ENCODE measurements at places on chromosomes 7 and 10. TPM values are rescaled to one million over a fixed set of nuclear protein-coding genes. Genes with fewer than 3 reads are reported as not detected.
A peak's percentile ranks its signal among the peaks of the same experiment; 100 is the strongest.

Gene ZNF503
- 0.56 TPM for total RNA-seq

Gene CNPY1
- total RNA-seq = not detected

Gene DNAH11
- total RNA-seq = 0.31 TPM

Gene LIPN
- not detected for total RNA-seq

Gene FAM131B
- 1.9 TPM for total RNA-seq

Gene MGAM2
- total RNA-seq = not detected

Gene PAX4
- not detected for total RNA-seq

Gene DPY19L1
- 13.0 TPM for total RNA-seq

Gene CTTNBP2
- total RNA-seq = not detected

DNA sequence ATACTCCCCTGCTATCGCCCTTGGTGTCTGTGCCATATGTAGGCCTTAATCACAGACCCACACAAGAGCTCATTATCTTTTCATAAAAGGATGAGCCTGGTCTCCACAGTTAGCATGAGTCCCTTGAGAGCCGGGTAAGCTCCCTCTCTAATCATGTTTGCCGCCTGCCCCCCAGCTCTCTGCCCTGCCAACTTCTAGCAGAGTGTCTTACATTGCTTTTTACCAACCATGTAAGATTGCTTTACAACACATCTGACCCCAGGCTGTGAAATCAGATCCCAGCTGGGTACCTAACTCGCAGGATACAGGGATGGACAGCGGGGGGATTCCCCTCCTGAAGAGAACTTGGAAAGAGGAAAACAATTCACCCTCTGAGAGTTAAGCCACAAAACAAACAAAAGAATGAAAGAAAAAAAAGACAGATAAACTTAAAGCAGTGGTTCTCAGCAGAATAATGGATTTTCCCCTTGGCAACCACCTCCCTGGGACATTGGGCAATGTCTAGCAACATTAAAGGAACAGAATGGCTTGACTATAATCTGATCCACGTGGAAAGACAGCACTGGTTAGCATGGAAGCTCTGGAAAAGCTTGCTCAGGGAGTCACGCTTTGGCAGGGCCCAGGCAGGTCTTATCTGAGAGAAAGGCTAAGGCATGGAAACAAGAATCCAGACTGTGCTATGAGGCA, 39.4 kb upstream of the ATOH7 start:
- no peaks in the 10 kb centered on the region for H3K36me3 ChIP-seq
- no peaks in the 10 kb centered on the region for H3K4me1 ChIP-seq
- no peak overlapping the region for H3K4me3 ChIP-seq
- H3K27me3 ChIP-seq = no peaks in the 10 kb centered on the region
- H3K27ac ChIP-seq = no peak overlapping the region

GRCh38 chr7:104886651-104887050, 127.4 kb upstream of the KMT2E start:
- H3K27me3 ChIP-seq = no peaks in the 10 kb centered on the region
- H3K4me3 ChIP-seq = no peak overlapping the region
- DNase-seq = no peak
- H3K4me1 ChIP-seq = peaks cover 9% of the 10 kb centered on the region
- no peaks in the 10 kb centered on the region for H3K36me3 ChIP-seq

GRCh38 chr10:29012926-29013554, 275.8 kb upstream of the LYZL1 start:
- peaks cover 7% of the 10 kb centered on the region for H3K27me3 ChIP-seq
- H3K27ac ChIP-seq = no peak overlapping the region
- no peak for DNase-seq

- H3K27me3 ChIP-seq = peaks cover 7% of the 10 kb centered on the region
- H3K27ac ChIP-seq = peak overlapping the region; percentile 89
- H3K4me1 ChIP-seq = peaks cover 17% of the 10 kb centered on the region
Measured at GRCh38 chr7:148563583-148564274, 26.8 kb upstream of the C7orf33 start.

- H3K36me3 ChIP-seq = peaks cover 52% of the 10 kb centered on the region
- DNase-seq = no peak
Measured at GRCh38 chr7:73539709-73540108, 17.6 kb upstream of the BAZ1B start.

GRCh38 chr10:96708456-96708855, 11.9 kb downstream of the PIK3AP1 start:
- no peak overlapping the region for H3K4me3 ChIP-seq
- no peak overlapping the region for H3K27ac ChIP-seq
- no peaks in the 10 kb centered on the region for H3K27me3 ChIP-seq
- DNase-seq = no peak
- H3K4me1 ChIP-seq = no peaks in the 10 kb centered on the region
- no peaks in the 10 kb centered on the region for H3K36me3 ChIP-seq

DNA sequence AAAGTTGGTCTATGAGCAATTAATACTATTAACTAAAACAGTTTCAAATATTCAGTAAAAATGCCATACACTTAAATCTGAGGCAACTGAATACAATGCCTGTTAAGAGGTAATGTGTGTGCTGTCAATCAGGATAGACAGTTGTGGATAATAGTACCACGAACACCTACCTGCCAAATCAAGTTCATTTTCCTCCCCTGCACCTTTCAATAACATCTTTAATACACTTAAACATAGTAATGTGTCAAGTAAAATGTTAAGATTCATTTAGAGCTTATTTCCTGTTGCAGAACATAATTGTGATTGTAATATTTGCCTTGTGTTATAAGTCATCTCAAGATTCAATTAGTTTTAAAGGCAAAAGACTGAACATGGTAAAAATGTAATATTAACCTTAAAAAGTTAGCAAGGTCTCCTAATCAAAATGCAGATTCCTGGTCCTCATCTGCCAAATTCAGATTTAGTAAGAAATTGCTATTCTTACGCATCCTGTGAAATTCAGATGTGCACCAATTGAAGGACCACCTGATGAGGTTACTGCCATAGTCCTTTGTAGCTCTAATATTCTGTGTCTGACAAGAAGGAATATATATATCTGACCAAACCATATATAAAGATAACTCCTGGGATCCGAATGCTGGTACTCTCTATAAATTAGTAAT, 37.1 kb downstream of the COL1A2 start:
- no peak for DNase-seq
- H3K27ac ChIP-seq = no peak overlapping the region
- H3K4me1 ChIP-seq = no peaks in the 10 kb centered on the region
- H3K27me3 ChIP-seq = peaks cover 12% of the 10 kb centered on the region
- H3K4me3 ChIP-seq = no peak overlapping the region

GRCh38 chr10:78944723-78945312, 123.9 kb upstream of the ZMIZ1 start:
- no peak overlapping the region for H3K4me3 ChIP-seq
- H3K4me1 ChIP-seq = no peaks in the 10 kb centered on the region
- H3K27ac ChIP-seq = no peak overlapping the region
- no peak for DNase-seq

- no peak overlapping the region for H3K27ac ChIP-seq
- no peak overlapping the region for H3K4me3 ChIP-seq
- no peaks in the 10 kb centered on the region for H3K36me3 ChIP-seq
- H3K27me3 ChIP-seq = no peaks in the 10 kb centered on the region
- no peak for DNase-seq
- no peaks in the 10 kb centered on the region for H3K4me1 ChIP-seq
Measured at GRCh38 chr7:158251061-158251965, 336.3 kb downstream of the PTPRN2 start.

GRCh38 chr7:48621076-48621475, 303.3 kb upstream of the CDC14C start:
- H3K4me1 ChIP-seq = no peaks in the 10 kb centered on the region
- H3K27me3 ChIP-seq = no peaks in the 10 kb centered on the region
- no peak for DNase-seq
- no peak overlapping the region for H3K4me3 ChIP-seq

GRCh38 chr10:16843252-16843870, 26.1 kb upstream of the RSU1 start:
- no peak overlapping the region for H3K27ac ChIP-seq
- peaks cover 4% of the 10 kb centered on the region for H3K4me1 ChIP-seq
- H3K36me3 ChIP-seq = no peaks in the 10 kb centered on the region
- H3K4me3 ChIP-seq = no peak overlapping the region
